ENCODE measurements at places on chromosomes 7 and 10.

DNA sequence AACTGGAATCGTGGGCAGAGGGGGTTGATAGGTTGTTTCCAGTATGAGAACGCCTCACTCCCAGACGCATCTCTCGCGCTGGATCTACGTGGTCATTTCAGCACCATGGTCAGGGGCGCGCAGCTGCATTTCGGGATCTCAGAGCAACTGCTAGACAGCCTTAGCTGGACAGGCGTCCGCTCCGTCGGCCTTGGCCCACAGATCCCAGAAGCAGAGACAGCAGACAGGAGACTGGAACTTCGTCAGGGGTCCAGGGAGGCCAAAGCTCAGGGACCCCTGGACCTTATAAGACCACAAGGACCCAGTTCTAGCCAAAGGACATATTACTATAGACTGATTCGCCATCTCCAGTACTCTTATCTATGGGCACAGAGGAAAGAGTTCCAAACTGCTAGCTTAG, 5.3 kb downstream of the NEUROG3 start:
- DNase-seq = peak; percentile 8

- no peak for DNase-seq
These were observed 376.8 kb downstream of the DNAJB6 start for GRCh38 chr7:157713591-157713990.

- DNase-seq = no peak
These were observed 199.2 kb downstream of the JCAD start for GRCh38 chr10:29860166-29860565.

- no peak for DNase-seq
These were observed 140.5 kb downstream of the FGFR2 start for GRCh38 chr10:121457729-121458128.

DNA sequence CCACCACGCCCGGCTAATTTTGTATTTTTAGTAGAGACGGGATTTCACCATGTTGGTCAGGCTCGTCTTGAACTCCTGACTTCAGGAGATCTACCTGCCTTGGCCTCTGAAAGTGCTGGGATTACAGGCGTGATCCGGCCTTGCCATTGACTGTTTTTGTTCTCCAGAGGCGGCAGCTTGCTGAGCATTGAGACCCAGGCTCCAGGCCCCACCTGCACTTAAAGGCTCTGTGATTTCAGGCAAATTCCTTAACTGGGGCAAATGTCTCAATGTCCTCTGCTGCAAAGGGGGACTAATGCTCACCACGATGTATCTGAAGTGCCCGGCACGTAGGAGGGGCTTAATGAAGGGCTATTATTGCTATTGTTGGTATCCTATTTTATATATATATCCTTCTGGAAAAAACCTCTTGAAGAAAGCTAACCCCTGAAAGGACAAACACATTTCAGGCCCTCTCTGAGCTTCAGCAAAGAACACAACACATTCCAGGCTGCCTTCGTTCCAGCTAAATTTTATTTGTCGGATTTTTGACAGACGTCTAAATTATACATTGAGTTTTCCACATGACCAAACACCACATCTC, 29.0 kb downstream of the TRIM8 start:
- DNase-seq = no peak

DNA sequence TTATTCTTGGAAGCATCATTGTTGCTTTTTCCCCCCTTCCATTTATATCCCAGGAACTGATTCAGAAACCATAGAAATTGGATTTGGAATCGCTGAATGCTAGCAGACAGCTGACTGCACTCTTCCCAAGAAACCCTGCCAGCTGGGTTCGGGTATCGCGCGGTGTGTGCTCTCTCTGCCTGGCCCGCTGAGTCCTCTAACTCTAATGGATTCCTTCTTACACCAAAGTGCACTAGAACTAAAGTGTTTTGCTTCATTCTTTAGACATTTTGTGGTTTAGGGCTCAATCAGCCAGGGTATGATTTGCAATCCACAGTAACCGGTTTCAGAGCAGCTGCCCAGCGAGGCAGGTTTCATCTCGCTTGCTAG, 92.2 kb downstream of the EGFR start:
- no peak for DNase-seq

- no peak for DNase-seq
These were observed 52.7 kb upstream of the FOXK1 start for GRCh38 chr7:4629287-4629895.

GRCh38 chr7:71817916-71818315, 594.2 kb downstream of the CALN1 start:
- DNase-seq = no peak

- DNase-seq = no peak
These were observed 38.9 kb downstream of the ANKMY2 start for GRCh38 chr7:16606704-16607103.

GRCh38 chr7:139304517-139304916, 36.6 kb upstream of the FMC1 start:
- DNase-seq = no peak

DNA sequence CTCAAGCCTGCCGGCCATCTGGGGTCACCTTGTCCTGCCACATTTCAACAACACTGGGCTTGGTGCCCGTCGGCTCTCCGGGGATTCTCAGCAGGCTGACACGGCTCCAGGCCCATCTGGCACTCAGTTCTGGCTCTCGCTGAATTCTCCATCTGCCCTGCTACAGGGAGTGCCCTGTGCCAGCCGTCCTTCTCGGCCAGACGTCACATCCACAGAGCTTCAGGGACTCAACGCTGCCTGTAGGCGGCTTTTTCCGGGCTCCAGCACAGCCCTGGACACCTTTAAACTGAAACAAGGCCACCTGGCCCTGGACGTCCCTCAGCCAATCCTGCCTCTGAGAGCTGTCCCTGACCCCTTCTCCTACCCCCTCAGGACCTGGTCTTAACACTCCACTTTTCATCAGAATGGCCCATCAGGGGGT, 43.0 kb downstream of the TMEM130 start:
- DNase-seq = no peak

DNA sequence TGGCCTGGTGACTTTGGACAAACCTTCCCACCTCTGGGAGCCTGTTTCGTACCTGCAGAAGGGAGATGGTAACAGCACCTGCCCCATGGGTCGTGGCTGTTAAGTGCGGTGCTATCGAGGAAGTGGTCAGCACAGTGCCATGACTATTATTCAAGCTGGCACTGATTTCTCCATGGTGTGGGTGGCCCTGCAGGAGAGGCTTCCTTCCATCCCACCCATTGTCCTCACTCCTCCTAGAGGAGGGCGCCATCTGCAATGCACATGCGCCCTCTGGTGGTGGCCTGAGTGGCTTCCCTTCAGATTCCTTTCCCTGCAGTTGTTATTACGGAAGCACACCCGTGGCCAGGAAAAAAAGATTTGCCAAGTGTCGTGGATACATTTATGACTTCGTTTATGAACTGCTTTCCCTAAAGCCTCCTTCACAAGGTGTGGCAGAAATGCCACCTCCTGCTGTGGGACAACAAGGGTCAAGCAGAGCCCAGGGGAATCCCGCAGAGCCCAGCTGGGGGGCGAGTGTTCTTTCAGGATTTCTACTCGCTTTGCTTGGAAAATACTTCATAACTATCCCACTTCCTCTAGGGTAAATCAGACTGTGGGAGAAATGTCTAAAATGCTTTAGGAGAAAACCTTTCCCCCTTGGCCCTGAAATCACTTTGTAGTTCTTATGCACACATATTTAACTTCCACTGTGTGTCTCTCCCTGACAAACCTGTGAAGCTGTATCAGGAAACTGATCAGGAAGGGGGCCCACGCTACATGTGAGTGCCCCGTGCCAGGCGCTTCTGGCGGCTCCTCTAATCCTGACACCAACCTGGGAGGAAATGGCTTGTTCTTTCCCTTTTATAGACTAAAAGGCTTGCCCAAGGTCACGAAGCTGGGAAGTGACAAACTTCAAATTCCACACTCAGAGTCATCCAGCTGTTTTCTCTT, 98.0 kb upstream of the ANLN start:
- peak; percentile 73 for DNase-seq

- DNase-seq = peak; percentile 69
These were observed 1.3 kb upstream of the NMT2 start for GRCh38 chr10:15169555-15170401.

- DNase-seq = no peak
These were observed 37.7 kb downstream of the PRSS2 start for GRCh38 chr7:142808461-142808801.

- DNase-seq = no peak
These were observed 1.8 kb downstream of the ADRA2A start for GRCh38 chr10:111078505-111079185.

- DNase-seq = no peak
These were observed 52.9 kb downstream of the CLEC2L start for GRCh38 chr7:139576179-139576973.

- DNase-seq = no peak
These were observed 541.3 kb downstream of the LRMDA start for GRCh38 chr10:75972491-75973276.

DNA sequence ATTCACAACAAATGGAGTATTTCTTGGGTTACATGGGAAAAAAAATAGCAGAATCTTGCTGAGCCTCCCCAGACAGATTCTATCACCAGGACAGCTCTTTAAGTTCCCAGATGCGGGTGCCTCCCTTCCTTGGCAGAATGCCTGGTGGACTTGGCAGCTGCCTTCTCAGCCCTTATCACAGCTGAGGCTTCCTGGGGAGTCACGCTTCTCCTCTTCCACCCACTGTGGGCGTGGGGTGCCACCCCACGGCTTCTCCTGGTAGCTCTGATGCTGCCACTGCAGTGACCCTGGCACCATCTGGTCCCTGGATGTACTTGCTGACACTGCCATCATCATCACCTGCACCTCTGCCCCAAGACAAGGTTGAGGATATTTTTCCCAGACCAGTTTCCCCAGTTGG, 16.2 kb upstream of the NME8 start:
- DNase-seq = peak; percentile 26

DNA sequence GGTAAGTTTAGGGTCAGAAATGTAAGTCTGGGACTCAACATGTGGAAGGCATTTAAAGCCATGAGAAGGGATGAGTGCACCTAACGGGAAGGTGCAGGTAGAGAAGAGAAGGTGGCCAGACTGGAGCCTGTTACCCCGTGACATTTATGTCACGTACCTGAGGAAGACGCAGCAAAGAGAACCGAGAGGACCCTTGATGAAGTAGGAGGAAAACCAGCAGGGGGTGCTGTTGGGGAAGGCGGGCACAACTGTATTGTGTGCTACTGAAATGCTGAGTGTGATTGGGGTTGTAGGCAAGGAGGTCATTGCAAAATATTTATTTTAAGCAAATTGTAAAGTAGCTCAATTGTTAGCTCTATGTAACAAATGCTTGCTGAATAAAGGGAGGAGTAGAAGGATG, 338.2 kb upstream of the PRKCQ start:
- peak; percentile 77 for DNase-seq

DNA sequence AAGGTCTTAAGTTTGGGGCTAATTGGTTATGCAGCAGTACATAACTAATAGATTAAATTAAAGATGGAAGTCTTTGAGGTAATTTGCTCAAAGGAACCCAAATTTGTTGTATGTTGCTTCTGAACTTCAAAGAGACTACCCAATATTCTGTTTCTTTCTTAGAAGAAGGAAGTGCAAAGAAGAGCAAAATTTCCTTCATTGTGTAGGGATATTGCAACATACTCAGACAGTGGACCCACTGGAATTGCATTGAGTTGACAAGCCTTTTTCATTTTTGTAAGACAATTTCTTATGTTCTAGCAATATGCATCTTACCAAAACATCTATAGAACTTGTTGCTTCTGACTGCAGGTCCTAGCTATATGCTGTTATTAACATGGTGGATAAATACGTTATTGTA, 527.8 kb downstream of the SH2D4B start:
- no peak for DNase-seq

DNA sequence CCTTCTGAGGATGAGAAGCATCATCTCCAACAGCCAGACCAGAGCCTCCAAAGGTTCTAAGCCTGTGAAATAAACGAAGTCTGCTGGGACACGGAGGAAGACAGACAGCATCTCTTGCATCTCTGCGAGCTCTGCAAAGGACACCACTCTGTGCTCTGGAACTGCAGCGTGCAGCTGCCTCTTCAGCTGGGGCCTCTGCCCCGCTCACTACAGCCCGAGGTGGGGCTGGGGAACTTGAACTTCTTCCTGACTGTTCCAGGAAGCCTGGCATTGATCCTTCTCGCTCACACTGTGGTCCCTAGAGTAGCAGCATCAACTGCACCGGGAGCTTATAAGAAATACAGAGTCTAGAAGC, 163.3 kb downstream of the USP6NL start:
- DNase-seq = no peak

DNA sequence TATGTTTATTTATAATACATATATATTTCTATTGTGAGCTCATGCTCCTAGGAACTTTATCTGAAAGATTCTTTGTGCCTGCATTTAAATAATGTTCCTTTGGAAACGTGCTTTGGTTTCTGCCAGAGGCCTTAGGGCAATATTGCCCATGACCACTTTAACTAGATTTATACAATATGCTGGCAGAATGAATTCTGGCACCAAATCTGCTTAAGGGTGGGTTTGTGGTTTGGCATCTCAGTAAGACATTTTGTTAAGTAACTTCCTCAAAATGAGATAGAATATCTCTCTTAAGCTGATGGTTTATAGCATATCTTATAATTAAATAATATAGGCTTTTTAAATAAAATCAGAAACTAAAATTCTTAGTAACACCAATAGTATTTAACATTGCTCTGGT, 252.9 kb downstream of the RNLS start:
- DNase-seq = no peak

DNA sequence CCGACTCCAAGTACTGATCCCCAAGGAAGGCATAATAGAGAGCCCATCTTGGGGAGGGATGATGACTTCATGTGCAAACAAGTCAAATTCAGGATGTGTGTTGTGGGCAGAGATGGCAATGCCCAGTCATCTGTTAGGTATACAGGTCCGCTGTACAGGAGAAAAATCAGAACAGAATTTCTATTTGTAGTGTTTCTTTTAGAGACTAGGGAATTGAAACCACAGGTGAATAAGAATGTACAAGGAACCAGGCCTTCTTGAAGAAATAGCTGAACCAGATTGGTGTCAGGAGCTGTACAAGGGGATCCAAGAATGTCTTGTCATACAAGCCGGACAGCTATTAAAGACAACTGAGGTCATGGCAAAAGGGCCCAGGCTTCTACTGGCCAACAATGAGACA, 147.9 kb downstream of the PFKFB3 start:
- no peak for DNase-seq

DNA sequence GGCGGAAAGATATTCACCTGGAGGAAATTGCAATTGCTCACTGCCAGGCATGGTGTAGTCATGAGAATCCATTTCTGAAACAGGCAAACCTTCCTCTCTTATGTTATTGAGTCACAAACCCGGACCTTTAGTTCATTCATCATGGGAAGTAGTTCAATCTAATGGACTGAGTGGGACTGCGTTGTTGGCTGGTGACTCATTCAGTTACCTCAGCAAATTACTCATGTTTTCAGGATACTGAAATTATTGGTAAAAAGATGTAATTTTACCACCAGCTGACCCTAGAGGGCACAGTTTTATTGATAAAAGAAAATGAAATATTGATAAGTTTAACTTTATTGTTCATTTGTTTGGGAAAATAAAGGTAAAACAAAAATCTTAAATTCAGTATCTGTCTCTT, 1194.4 kb upstream of the SORCS1 start:
- no peak for DNase-seq

DNA sequence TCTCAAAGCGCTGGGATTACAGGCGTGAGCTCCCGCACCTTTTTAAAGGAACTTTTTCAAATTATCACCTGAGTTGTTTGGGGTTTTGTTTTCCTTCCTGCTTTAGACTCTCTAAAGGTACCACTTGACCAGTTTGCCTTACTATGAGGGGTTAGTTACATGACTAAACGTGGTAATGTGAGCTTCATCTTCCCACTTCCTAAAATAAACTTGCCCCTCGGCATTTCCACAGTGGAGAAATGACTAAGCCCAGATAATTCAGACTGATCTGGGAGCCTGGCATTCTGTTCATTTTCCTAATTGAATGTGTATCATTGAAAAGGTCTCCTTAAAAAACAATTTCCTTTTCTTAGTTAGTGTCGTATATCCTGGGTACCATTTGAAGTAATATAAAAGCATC, 163.4 kb downstream of the PLXDC2 start:
- DNase-seq = no peak

All from CD4-positive, alpha-beta T cell treated with Interleukin-12 subunit alpha and Interleukin-12 subunit beta, for 1 hour (primary cell).